IMR-90 (cell line): ENCODE measurements at places on chromosomes 11 and 22. TPM values are rescaled to one million over a fixed set of nuclear protein-coding genes. Genes with fewer than 3 reads are reported as not detected.

LRRN4CL gene
- 0.28 and 0.36 TPM in 2 replicates for total RNA-seq

GRCh38 chr11:19445771-19446170, 205.0 kb upstream of the E2F8 start:
- DNase-seq, result no peak

DNA sequence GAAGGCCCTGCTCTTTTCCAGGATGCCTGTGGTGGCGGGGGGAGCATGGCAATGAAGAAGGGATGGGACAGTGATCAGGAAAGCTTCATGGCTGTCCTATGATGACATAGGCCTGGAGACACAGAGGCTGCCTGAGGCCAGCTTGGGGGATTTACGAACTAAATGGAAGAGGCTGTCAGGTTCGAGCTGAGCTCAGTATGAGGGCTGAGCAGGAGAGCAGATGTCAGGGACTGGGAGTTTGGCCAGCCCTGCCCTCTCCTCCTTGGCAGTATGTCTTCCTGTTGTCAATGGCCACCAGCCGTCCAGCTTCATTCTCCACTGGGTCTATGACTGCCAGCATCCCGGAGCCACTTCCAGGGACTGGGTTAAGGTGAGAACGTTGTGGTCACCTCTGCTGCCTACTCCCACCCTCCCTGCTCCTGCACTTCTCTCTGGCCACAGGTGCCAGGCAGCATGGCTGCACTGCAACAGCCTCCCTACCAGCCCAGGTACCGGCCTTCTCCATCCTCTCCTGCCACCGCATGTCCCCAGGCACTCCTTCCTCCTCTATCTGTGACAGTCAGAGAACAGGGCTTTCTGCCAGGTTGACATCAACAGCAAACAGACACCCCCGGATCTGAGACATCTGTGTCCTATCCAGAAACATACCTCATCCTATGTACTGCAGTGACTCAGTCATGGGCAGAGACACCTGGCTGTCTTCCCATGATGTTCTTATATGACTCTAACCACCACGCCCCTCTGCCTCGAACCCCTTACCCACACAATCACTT, 75.1 kb downstream of the KIRREL3 start:
- DNase-seq, result peak; percentile 79

FOLR1 gene
- not detected in 2 replicates for total RNA-seq
